A549 treated with Mapracorat at 1 μM for 4 hours (cell line): ENCODE measurements at places on chromosomes 4 and X. TPM values are rescaled to one million over a fixed set of nuclear protein-coding genes. Genes with fewer than 3 reads are reported as not detected.

Gene DDIT4L
- total RNA-seq: 0.21 to 0.51 TPM (median 0.24 TPM) in 5 replicates

Gene DOK7
- total RNA-seq: 0.19 to 0.82 TPM (median 0.48 TPM) in 5 replicates

Gene SPANXN3
- total RNA-seq: not detected in 5 replicates

Gene CPLX1
- total RNA-seq: 0.28 to 0.79 TPM (median 0.64 TPM) in 5 replicates

Gene BEX3
- 249 to 266 TPM (median 261 TPM) in 5 replicates for total RNA-seq

Gene SPINK2
- total RNA-seq: not detected in 5 replicates

Gene CHRDL1
- not detected in 5 replicates for total RNA-seq

Gene NWD2
- total RNA-seq: not detected in 5 replicates

Gene GSX2
- not detected in 5 replicates for total RNA-seq

Gene ALB
- not detected in 5 replicates for total RNA-seq

Gene TLR3
- 0.14 to 0.56 TPM (median 0.35 TPM) in 5 replicates for total RNA-seq

Gene IL9R
- total RNA-seq: 0.14 to 0.53 TPM (median 0.19 TPM) in 5 replicates

Gene TSPAN7
- 1.8 to 2.9 TPM (median 2.5 TPM) in 5 replicates for total RNA-seq

Gene ZIC3
- total RNA-seq: not detected in 5 replicates

Gene RASL11B
- 0.13 to 0.30 TPM (median 0.16 TPM) in 3 of 5 replicates, not detected in the others for total RNA-seq

Gene HERC5
- 3.6 to 4.4 TPM (median 3.9 TPM) in 5 replicates for total RNA-seq

Gene RGN
- not detected in 5 replicates for total RNA-seq

Gene UNC5C
- total RNA-seq: 0.01 to 0.02 TPM in 2 of 5 replicates, not detected in the others

Gene NAA15
- total RNA-seq: 20.1 to 31.2 TPM (median 26.6 TPM) in 5 replicates

Gene FAM156B
- 10.5 to 18.4 TPM (median 11.8 TPM) in 5 replicates for total RNA-seq

Gene FREM3
- total RNA-seq: not detected in 5 replicates

Gene P2RY10
- not detected in 5 replicates for total RNA-seq

Gene HPGDS
- not detected in 5 replicates for total RNA-seq

Gene GC
- total RNA-seq: not detected in 5 replicates

Gene LAMP2
- 84.8 to 109 TPM (median 100 TPM) in 5 replicates for total RNA-seq

Gene SLC2A9
- total RNA-seq: 0.61 to 0.86 TPM (median 0.62 TPM) in 5 replicates

Gene BTK
- 0.07 to 0.36 TPM (median 0.24 TPM) in 5 replicates for total RNA-seq

Gene TEX13D
- not detected in 5 replicates for total RNA-seq

Gene IQSEC2
- total RNA-seq: 32.3 to 46.4 TPM (median 40.4 TPM) in 5 replicates

Gene SLC9B1
- not detected in 5 replicates for total RNA-seq

Gene ASMT
- 0.16 to 0.53 TPM (median 0.45 TPM) in 4 of 5 replicates, not detected in the other for total RNA-seq

Gene SPIN2A
- 0.08 to 0.24 TPM (median 0.19 TPM) in 5 replicates for total RNA-seq

Gene ALAS2
- not detected in 5 replicates for total RNA-seq

Gene ATP6AP1
- total RNA-seq: 80.3 to 111 TPM (median 104 TPM) in 5 replicates

Gene SLBP
- total RNA-seq: 71.8 to 89.5 TPM (median 72.7 TPM) in 5 replicates

Gene FAM9B
- not detected in 5 replicates for total RNA-seq

Gene F8A3
- total RNA-seq: 0.55 to 1.4 TPM (median 1.0 TPM) in 5 replicates

Gene ZNF732
- total RNA-seq: not detected in 5 replicates

Gene GPRASP1
- total RNA-seq: 0.22 to 0.35 TPM (median 0.26 TPM) in 5 replicates

Gene CCKAR
- total RNA-seq: not detected in 5 replicates

Gene PROM1
- 0.28 to 0.59 TPM (median 0.37 TPM) in 5 replicates for total RNA-seq

Gene DGKK
- total RNA-seq: not detected in 5 replicates

Gene ZFP42
- not detected in 5 replicates for total RNA-seq

Gene H2BW2
- not detected in 5 replicates for total RNA-seq
